RCC 7860 (cell line): ENCODE measurements at places on chromosomes 5 and 9.
A peak's percentile ranks its signal among the peaks of the same experiment; 100 is the strongest.

GRCh38 chr9:20790721-20791120 lies 106.7 kb downstream of the FOCAD start:
- no peak for DNase-seq

GRCh38 chr9:82466616-82467260 lies 478.2 kb downstream of the SPATA31D1 start:
- no peak for DNase-seq

GRCh38 chr5:55848783-55849182 lies 2.4 kb upstream of the IL31RA start:
- DNase-seq: no peak

DNA sequence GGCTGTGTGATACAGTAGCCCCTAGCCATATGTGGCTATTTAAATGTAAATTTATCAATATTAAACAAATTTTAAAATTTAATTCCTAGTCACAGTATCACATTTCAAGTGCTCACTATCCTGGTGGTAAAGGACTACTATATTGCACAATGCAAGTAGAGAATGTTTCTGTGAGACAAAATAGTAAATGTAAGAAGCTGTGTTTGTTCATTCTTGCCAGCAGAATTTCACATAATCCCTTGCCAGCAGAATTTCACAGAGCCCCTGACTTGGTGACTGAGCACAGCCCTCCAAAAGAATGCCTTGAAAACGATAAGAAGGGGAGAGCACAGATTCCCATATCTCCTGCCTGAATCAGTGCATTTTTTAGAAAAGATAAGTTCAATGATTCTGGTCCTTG lies 75.9 kb upstream of the SELENOP start:
- DNase-seq: no peak

DNA sequence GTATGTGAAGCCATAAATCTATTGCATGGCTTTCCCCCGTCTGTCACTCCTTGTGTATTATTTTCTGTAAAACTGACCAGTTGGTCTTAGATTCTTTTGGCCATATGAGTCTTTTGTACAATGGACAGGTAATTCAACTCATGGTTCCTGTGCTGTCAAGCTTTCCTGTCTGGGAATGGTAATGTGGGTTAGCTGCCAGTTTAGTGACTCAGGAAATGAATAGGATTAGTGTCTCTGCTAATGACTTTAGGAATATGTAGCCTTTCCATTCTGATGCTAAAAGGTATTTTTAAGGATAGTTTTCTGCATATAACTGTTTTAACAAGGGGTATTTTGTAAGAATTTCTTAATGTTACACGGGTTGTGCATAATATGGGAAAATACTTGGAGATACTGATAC lies 182.7 kb downstream of the PBX3 start:
- no peak for DNase-seq

DNA sequence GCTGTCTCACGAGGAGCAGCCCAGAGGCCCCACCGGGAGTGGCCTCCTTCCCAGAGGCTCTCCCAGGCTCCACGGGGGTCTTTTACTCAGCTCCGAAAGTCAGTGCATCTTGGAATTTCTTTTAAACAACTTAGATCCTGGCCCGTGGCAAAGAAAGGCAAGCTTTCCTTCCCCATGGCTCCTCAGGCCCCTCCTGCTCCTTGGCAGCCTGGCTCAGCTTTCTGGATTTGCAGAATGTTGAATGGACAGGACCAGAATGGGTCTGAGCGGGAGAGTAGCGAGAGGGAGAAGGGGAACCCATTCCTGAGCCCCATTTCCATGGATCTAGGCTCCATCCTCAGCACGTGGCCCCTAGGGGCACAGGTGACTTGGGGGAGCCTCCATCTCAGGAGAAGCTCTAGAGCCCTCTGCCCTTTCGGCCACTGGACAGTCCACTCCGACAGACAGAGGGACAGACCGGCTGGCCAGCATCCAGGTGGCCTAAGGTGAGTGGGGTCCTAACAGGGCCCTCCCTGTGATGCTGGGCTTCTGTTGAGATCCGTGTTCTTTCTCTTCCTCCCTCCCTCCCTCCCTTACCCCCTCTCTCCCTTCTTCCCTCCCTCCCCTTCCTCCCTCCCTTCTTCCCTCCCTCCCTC lies 173.9 kb upstream of the PPP1R26 start:
- no peak for DNase-seq

DNA sequence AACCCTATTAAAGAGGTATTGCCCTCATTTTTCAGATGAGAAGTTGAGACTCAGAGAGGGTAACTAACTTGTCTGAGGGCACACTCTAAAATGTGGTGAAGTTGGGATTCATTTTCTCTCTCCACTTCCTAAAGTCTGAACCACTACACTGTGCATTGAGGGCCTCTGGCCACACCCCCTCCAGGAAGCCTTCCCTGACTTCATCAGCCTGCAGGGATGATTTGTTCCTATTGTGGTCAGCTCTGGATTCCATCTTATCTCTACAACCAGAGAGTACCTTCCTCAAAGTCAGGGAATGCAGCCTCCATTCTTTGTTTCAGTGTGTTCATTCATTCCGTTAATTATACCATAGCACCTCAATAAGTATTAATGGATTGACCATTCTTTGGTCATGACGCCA lies 356.0 kb upstream of the PANK3 start:
- no peak for DNase-seq

GRCh38 chr5:174735498-174736330 lies 11.3 kb downstream of the MSX2 start:
- no peak for DNase-seq

GRCh38 chr5:178368274-178368673 lies 135.7 kb upstream of the PHYKPL start:
- DNase-seq: no peak

DNA sequence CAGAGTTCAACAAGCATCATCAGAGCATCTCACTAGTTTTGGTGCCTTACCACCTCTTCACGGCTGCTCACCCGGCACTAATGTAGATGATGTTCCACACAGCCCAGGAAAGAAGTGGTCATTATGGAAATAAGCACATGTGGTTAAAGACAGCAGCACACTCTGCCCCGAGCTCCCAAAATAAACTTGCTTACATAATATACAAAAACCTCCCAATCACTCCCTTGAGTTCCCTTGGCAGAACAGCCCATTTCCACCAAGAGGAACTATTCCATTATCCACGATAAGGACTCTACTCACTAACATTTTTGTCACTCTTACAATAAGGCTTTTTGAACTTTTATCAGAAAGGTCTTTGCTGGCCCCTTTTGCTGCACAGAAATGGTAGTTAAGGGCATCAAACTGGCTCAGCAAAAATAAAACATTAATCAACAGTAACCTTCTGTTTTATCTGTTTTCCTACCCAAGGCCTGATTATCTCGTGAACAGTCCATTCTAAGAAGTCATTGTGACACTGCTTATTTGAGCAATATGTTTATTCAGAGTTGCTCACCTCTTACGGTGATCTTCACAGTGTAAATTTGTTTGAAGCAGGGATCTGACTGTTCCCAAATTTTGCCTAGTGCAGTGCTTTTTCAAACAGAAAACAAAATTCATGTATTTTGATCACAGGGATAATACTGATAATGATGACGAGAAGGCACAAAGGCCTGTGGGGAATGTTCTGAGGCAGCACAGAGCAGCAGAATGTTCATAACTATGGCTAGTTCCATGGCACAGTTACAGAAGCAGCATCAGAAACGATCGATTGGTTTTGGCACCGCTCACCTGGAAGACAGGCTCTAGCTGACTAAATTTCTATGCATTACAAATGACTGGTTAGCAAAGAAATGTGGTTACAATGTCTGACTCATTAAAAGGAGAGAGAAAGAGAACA lies 399.8 kb upstream of the PIK3R1 start:
- no peak for DNase-seq

DNA sequence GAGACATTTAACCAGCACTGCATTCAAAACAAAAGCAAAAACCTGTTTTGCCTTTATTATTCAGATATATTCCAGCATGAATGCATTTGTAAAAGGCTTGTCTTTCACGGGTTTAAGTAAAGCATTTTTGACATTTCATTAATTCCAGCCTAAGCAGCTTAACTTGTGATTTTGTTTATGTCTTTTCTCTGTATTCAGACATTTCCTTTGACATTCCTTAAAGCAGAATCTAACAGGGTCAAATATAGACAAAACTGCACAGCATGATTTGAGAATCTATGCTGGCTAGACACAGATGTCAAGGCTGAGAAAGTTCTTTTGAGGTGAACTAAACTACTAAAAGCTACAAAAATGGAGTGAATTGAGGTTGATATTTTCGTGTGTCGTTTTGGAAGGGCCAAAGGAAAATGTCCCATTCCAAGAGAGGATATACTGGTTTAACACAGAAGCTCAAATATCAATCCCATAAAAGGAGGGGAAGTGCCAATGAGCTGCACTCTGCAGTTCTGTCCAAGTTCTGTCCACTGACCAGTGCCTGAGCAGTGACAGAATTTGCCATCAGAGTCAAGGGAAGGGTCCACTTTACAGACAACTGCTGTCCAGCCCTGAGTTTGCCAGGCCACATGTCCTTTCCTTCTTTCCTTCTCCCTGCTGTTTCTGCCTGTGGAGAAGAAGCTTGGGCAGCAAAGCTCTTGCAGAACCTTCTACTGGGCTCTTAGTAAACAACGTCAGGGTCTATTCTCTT lies 198.7 kb upstream of the KLF9 start:
- DNase-seq: no peak

GRCh38 chr9:133165452-133165730 lies 1.7 kb upstream of the GBGT1 start:
- no peak for DNase-seq

- no peak for DNase-seq
Observed at GRCh38 chr9:108022246-108022935, 532.8 kb upstream of the KLF4 start.

GRCh38 chr5:98573834-98574320 lies 199.6 kb upstream of the RGMB start:
- DNase-seq: no peak

GRCh38 chr5:137995077-137995748 lies 37.7 kb downstream of the FAM13B start:
- DNase-seq: no peak

- no peak for DNase-seq
Observed at GRCh38 chr5:167819406-167819805, 472.0 kb upstream of the WWC1 start.

GRCh38 chr9:90054810-90055209 lies 450.0 kb downstream of the GADD45G start:
- no peak for DNase-seq

GRCh38 chr9:123361731-123362510 lies 5.9 kb downstream of the CRB2 start:
- no peak for DNase-seq

DNA sequence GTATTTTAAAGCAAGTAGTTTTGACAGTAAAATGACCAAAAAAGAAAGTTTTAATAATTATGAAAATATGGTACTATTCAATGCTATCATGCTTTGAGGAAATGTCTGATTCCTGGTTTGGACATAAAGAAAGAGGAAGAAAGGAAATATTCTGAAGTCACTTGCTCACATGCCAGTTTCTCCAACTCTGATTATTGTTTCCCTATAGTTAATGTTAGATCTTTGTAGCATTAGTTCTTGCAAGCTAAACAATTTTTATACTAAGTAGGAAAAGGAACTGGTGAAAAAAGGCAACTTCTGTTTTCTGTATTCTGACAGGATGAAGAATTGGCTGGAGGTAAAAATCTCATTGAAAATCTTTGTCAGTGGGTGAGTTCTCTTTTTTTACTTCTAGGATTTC lies 119.5 kb downstream of the YTHDC2 start:
- no peak for DNase-seq

DNA sequence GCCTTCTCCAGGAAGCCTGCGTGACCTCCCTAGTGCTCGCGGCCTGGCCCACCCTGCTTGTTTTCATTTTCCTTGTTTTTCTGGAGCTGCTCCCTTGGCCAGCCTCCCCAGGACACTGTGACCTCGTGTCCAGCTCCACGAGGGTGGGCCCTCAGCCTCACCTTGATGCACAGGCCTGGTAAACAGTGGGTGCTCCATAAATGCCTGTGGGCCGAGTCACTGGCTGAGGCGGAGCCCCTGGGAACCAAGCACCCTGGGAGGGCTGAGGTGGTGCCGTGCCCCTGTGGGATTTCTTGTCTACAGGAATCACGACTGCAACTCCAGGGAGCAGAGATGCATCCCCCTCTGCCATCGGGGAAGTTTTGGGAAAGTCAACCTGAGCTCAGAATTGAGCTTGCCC lies 17.2 kb downstream of the FAM163B start:
- no peak for DNase-seq

DNA sequence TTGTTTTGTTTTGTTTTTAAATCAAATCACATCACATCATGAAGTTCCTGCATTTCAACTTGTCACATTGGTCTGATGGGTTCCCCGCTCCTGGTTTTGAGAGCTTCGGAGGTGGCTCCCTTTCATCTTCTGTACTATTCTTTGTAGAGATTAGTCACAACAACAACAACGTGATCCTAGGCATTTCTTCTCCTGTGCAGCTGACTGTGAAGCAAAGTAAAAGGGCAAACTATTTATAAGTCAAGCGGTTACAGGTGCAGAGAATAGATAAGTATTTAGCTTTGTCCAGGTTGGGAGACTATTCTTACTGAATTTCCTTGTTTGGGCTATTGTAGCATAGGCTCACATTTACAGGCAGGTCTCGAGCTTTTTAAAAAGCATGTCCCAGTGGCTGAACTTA lies 197.7 kb upstream of the CDKN2B start:
- no peak for DNase-seq

DNA sequence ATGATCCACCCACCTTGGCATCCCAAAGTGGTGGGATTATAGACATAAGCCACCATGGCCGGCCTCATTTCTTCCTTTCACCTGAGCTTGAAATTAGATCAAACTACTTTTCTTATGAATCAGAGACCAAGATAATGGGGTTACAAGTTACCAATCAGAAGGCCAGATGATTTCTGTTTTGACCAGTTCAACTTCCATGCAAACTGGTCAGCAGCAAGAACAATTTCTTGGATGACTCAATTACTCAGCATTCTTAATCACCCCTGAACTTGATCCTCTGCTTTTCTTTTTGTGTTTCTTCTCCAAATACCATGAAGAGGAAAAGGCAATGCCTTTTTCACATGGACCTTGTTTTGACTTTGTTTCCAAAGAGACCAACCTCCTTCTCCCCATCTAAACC lies 10.0 kb upstream of the PLIN2 start:
- DNase-seq: peak; percentile 73

DNA sequence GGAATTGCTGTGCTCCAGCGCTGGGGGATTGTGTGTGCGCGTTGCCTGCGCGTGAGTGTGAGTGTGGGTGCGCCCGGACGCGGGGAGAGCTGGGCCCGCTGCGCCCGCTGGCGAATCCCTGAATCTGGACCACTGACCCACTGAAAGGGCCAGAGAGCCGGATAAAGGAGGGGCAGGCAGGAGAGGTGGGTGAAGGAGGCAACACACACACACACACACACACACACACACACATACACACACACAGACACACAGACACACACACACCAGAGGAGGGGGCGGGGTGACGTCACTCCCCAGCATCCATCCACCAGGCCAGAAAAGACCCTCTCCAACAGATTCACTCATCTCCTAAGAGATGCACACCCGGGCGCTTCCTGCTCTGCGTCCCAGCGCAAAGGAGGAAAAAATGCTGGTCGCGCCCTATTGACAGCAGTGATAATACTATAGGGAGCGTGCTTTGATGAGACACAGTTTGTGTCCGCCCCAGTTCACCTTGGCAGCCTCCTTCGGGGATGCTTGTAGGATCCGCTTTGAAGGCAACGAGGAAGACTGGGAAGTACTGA lies 1059.1 kb upstream of the DMAC1 start:
- no peak for DNase-seq
